EH (cell line): ENCODE measurements at places on chromosomes 3 and 15.

DNA sequence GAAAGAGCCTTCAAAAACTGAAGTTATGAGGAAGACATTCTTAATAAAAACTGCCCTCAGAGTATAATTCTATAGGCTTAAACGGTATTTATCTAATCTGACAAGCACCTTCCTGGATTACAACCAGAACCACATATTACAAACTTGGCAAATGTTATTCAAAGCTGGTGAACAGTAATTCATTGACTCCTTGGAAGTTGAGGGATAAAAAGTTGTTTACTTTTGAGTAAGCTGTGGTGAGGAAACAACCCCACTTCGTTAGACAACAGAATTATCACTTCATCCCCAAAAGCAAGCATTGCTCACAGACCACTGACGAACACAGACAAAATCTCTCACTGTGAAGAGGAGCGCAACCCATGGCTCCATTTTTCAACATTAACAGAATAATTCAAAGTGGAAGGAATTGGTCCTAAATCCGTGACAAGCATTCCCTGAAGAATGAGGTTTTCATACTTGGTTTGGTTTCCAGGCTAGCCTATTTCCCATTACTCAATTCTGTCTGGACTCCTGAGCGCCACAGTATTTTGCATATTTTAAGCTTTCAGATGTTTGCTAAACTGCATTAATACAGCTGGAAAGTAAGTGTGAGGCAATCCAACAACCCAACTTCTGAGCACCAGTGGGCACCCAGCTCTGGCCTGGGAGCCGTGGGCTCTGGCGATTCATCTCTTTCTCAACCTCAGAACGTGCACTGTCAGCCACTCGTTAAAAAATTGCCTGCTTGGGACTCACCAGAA, 32.7 kb downstream of the LRIG1 start:
- DNase-seq: peak; percentile 11

DNA sequence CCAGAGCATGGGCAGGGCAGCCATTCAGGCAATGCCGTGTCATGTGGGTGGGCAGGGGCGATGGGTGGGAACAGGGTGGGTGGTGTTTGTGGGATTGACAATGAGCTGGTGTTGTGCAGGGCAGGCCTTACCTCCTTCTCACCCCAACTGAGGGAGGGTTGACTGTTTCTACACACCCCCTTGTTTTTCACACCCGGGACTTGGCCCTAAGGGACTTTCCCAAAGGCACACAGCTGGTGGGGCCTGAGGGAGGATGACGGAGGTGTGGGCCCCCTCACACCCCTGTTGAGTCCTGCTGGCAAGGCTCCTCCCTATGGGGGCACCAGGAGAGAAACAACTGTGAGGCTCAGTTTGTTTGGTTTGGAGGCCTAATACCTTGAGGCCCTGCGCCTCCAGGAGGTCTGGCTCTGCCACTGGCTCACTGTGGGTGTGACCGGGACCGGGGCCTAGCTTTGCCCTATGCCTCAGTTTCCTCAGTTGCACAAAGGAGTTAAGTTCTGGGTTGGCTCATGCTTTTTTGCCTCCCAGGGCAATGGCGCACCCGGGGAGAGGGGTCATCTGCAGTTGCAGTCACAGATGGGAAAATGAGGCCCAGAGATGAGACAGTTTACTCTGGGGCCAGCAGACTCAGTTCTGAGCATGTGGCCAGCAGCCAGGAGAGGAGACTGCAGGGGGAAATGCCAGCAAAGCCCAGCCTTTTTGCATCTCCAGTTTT, 5.1 kb upstream of the DNAH1 start:
- peak; percentile 20 for DNase-seq

DNA sequence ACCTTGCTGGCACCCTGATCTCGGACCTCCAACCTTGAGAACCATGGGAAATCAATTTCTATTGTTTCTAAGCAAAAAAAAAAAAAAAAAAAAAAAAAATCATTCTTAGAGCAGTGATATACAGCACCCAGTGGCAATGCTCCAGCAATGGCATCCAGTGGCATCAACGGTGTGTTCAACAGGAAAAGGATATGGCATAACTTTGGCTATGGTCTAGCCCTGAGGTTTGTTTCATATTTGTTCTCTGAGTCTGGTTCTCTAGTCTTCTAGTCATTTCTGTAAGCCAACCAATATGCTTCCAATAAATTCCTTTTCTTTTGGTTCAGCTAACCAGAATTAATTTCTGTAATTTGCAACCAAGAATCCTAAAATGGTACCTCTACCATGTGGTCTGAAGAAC, 19.2 kb downstream of the DENND4A start:
- peak; percentile 30 for DNase-seq

- DNase-seq: no peak
Measured at GRCh38 chr3:117550766-117551165, 841.2 kb downstream of the TUSC7 start.

DNA sequence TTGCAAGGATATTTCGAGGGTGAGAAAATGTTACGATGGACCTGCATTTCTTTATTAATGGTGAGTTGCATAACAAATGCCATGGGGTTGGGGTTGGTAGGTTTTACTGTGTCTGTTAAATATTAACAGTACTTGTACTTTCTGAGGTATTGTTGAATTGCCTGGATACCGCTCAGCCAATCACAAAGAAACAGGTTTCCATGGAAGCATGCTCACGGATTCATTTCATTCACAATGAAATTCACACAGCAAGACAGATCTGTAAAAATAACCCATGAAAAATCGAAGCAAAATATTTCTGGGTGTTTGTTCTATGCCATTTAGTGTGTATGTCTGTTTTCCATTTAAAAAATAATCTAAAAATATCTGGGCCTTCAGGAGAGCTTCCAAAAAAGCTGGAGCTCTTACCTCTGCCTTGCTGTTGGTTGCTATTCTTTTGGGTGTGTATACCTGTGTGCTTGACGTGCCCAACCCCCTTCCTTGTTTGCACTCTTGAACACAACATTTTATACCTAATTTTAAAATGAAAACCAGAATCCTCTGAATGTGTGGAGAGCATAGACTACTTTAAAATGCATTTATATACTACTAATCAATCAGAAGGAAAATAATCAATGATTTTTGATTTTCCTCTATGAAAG, 479.8 kb upstream of the TBL1XR1 start:
- DNase-seq: no peak

DNA sequence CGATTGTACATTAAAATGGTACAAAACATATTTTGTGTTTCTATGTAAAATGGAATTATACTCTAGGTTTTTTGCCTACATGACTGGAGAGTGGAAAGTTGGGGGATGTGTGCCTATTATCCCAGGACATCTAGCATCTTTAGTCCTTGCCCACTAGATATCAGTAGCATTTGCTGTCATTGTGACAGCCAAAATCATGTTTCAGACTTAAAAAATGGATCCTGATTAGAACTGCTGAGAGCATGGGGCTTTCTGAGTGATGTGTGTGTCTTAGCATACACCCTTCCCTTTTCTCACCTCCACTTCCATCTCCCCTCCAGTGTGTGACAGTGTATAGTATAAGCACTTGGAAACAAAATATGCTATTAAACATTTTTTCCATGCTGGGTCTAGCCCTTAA, 13.3 kb downstream of the ARMC8 start:
- no peak for DNase-seq

DNA sequence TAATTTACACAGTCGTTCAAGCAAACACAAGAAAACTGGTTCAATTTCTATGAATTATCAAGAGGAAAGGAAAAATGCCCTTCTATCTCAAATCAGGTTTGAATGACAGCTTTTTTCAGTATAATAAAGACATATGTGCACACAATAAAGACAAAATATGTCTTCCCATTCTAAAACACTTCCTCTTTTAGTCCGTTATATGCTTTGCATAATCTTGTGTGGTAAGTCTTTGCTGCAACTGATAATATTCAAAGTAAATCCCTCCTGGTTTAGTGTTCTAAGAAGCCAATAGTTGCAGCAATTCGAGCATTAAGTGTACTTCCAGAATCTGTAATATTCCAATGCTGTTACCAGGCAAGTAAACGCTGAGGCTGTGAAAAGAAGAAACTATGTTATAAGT, 43.7 kb upstream of the MAPKBP1 start:
- DNase-seq: no peak

DNA sequence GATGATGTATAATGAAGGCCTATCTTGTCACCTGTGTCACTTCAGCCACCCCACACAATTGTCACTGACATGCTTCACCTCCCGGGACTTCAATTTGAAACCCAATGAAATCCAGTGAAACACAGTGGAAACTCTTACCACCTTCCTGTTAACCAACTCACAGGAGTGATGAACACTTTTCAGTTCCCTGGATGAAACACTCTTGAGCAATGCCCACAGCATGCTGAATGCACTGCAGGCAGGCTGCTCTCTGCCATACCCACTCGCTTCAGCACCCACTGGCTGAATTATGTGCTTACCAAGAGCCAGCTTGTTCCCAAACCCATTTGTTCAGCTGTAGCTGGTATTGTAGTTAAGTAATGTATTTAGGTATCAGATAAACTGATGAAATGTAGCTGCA, 47.0 kb downstream of the MAP2K1 start:
- peak; percentile 6 for DNase-seq

GRCh38 chr3:111338059-111338698, 203.8 kb upstream of the CD96 start:
- DNase-seq: peak; percentile 77

- DNase-seq: no peak
Measured at GRCh38 chr3:122004991-122005565, 17.0 kb downstream of the ILDR1 start.

DNA sequence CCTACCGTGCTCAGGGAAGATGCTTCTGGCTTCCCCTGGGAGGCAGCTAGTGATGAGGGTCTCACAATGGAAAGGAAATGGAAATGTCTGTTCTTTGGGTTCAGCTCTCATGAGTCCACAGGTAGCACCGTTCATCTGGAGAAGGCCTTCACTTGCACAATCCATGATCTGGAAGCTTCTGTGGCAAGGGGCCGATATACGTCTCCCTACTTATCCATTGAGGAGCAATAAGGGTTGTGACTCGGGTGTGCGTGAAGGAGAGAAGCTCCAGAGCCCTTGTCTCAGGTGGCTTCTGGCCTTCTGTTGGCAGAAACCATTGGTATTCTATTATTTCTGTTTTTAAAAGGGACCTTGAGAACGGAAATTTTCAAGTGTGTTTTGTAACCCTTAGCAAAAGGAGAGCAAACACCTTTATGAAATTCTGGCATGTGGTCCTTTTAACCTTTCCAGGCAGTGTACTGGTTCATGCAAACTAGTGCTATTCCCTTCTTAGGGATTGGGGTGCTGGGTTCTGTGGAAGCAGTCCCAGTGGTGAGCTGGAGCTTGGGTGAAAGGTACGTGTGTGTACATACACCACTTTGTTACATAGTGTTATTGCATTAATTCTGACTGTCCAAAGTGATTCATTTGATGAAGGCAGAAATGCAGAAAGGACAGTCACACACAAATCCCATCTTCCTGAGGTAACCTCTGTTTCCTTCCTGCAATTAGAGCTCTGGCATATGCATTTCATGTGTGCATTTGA, 32.5 kb downstream of the KLF13 start:
- no peak for DNase-seq

DNA sequence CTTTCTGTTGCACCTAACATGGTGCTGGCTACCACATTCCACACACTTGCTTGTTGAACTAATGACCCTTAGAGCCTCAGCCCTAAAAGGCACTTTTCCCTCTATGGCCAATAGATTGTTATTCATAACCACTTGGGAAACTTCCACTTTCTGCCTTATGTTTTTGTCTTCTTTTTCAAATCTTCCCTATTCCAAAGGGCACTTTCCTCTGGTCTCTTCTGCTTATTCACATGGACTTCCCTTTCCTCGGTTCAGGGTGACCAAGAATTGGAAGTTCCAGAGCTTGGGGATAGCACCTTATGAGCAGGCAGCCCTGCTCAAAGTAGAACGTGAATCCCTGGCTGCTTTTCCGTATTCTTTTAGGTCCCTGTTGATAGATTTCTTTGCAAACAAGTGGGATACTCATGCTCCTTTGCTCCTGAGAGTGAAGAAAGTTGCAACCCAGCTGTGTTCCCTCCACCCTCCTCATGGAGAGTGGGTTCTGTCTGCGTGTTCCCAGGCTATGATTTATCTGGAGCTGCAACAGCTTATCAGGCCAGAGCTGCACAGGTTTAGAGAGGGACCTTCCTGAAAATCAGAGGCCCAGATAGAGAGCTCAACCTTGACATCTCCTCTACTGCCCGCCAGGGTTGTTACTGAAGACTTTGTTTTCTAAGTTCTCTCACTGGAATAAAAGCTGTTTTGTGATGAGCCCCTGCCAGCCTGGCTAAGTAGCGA, 58.8 kb upstream of the MYZAP start:
- no peak for DNase-seq

DNA sequence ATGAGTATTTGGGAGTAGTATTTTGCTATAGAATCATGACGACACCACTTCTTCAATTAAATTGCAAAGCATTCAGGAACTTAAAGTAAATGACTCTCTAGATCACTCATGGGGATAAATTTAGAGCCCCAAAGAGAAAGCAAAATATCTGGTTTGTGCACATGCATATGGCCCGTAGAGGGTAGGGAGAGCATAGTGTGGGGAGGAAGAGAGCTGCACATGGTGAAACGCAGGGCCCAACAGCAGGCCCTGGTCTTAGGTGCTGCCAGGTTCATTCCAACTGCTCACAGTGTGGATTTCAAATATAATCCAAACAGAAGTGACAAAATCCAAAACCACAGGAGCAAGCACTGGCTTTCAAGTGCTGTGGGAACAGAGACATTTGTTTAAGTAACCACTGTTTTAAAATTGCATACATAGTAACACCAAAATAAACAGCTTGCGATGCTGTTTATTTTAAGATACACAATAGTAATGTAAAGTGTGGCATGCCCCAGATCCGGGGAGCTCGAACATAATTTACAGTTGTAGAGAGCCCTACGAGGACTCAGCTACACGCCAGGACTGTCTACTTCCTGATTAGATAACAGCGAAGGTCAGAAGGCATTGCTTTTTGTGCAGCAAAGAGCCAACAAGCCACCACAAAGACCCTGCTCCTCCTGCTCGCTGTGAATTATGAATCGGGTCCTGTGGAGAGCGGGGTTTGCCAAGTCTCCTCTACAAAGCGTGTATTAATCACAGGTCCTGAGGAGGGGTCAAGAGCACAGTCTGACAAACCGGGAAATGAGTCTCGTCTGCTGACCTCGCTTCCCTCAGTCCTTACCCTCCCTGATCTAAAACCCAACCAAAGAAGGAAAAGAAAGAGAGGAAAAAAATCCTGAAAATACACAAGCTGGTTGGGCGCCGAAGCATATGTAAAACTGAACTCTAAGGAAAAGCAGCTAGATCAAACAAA, 80.6 kb downstream of the MEIS2 start:
- no peak for DNase-seq

- DNase-seq: peak; percentile 39
Measured at GRCh38 chr15:75809986-75810750, 33.1 kb upstream of the UBE2Q2 start.
